ENCODE measurements at places on chromosomes 5 and 9.
A peak's percentile ranks its signal among the peaks of the same experiment; 100 is the strongest.

- no peak for DNase-seq
Measured at GRCh38 chr5:13081116-13081515, 863.4 kb downstream of the DNAH5 start.

GRCh38 chr5:126339215-126339805 is 83.9 kb upstream of the GRAMD2B start:
- DNase-seq = peak; percentile 12

- no peak for DNase-seq
Measured at GRCh38 chr9:81565144-81565543, 124.2 kb downstream of the TLE1 start.

GRCh38 chr5:165201369-165201768 is 1696.0 kb downstream of the MAT2B start:
- no peak for DNase-seq

- DNase-seq = no peak
Measured at GRCh38 chr5:54658010-54658409, 140.5 kb downstream of the SNX18 start.

DNA sequence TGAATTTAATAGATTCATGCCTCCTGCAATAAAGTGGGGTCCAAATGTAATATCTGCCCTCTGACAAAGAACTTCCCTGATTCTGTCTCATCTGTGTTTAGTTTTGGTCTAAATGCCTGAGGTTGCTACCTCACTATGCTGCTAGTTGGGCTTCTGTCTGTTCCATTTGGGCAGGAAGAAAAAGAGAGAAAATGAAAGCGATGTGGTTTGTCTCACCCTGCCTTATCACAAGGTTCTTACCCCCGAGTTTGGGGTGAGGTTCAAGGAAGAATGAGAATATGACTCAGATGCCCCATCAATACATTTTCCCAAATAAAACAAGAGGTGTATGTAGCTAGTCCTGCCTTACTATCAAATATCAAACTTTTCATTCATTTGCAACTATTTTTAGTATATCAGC is 132.1 kb upstream of the MTAP start:
- DNase-seq = no peak

GRCh38 chr5:176603091-176603490 is 6.9 kb downstream of the GPRIN1 start:
- DNase-seq = no peak

DNA sequence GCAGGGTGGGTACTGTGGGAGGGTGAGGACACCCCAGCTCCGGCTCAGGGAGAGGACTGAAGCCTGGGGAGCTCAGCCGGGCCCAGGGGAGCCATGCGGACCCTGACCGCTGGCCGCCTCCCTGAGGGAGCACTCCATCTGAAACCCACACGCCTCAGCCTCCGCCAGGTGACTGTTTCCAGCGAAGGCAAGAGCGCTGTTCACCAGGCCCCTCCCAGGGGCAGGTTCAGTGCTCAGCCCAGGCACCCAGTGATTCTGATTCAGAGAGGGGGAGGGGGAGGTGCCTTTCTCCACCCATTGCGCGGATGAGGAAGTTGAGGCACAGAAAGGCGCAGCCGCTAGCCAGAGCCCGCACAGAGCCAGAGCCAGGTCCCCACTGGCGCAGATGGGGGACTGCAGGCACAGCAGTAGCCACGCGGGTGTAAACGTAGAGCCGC is 27.0 kb downstream of the ADGRD2 start:
- DNase-seq = no peak

GRCh38 chr5:54156577-54156976 is 153.8 kb downstream of the ARL15 start:
- DNase-seq = no peak

Data from HuH-7.5 (cell line).